ENCODE measurements at places on chromosomes 2 and 18. TPM values are rescaled to one million over a fixed set of nuclear protein-coding genes. Genes with fewer than 3 reads are reported as not detected.

- H3K4me1 ChIP-seq, result no peaks in the 10 kb centered on the region
- H3K27me3 ChIP-seq, result no peaks in the 10 kb centered on the region
- H3K27ac ChIP-seq, result no peak overlapping the region
Measured at GRCh38 chr18:60245096-60245495, 127.5 kb downstream of the MC4R start.

- no peak overlapping the region for H3K27ac ChIP-seq
- H3K27me3 ChIP-seq, result no peaks in the 10 kb centered on the region
- H3K4me1 ChIP-seq, result no peaks in the 10 kb centered on the region
- H3K36me3 ChIP-seq, result no peaks in the 10 kb centered on the region
- H3K4me3 ChIP-seq, result no peak overlapping the region
- DNase-seq, result no peak
Measured at GRCh38 chr2:143847257-143847656, 672.7 kb downstream of the ZEB2 start.

DNA sequence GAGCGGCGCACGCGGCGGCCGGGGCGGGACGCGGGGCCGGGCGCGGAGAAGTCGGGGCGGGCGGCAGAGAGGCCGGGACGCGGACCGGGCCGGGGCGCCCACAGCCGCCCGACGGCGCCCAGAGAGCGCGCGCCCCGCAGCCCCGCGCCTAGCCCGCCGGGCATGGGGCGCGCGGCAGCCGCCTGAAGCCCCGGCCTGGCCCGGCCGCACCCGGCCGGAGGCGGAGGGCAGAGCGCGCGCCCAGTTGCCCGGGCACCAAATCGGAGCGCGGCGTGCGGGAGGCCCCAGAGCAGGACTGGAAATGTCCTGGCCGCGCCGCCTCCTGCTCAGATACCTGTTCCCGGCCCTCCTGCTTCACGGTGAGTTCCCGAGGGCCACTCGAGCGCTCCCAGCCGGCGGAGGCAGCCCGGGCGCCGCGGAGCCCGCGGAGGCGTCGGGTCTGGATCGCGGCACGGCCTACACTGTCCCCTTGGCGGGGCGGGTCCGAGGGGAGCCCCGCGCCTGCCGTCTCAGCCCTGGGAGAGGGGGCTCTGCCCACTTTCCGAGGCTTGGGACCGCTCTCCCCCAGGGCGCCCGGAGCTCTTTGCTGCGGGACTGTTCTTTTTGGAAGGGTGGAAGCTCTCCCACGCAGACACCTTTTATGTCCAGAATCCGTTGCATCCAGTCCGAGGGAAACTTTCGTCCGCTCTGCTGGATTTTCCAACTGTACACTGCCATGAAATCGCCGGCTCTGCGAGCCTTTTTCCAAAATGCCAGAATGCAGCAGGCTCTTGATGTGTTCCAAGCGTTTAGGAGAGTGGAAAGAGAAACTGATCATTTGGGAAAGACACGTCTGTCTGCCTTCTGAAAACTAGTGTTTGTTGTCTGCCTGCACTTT is 484 bp downstream of the APCDD1 start:
- H3K4me1 ChIP-seq, result peaks cover 15% of the 10 kb centered on the region
- H3K27ac ChIP-seq, result peak overlapping the region; percentile 62
- peaks cover 12% of the 10 kb centered on the region for H3K27me3 ChIP-seq
- peak overlapping the region; percentile 85 for H3K4me3 ChIP-seq
- DNase-seq, result peak; percentile 36

- H3K27me3 ChIP-seq, result no peaks in the 10 kb centered on the region
- no peak for DNase-seq
- H3K4me1 ChIP-seq, result no peaks in the 10 kb centered on the region
- no peak overlapping the region for H3K4me3 ChIP-seq
Measured at GRCh38 chr2:237434866-237435311, 20.9 kb upstream of the COL6A3 start.

The VWC2L gene
- total RNA-seq, result 0.11 TPM

GRCh38 chr2:136384531-136385303 is 266.8 kb upstream of the CXCR4 start:
- peak; percentile 47 for DNase-seq
- H3K36me3 ChIP-seq, result no peaks in the 10 kb centered on the region
- no peaks in the 10 kb centered on the region for H3K27me3 ChIP-seq
- H3K4me1 ChIP-seq, result peaks cover 2% of the 10 kb centered on the region

GRCh38 chr2:53510401-53510800 is 257.2 kb upstream of the CHAC2 start:
- H3K4me3 ChIP-seq, result no peak overlapping the region
- H3K36me3 ChIP-seq, result no peaks in the 10 kb centered on the region
- no peak for DNase-seq
- H3K27ac ChIP-seq, result no peak overlapping the region

The ID2 gene
- total RNA-seq, result 780 TPM
